ENCODE measurements at places on chromosomes 5 and 9. TPM values are rescaled to one million over a fixed set of nuclear protein-coding genes. Genes with fewer than 3 reads are reported as not detected.

CDH18 gene
- total RNA-seq, result not detected

NR4A3 gene
- 7.2 TPM for total RNA-seq

ALDOB gene
- not detected for total RNA-seq

PLK2 gene
- total RNA-seq, result 105 TPM

HMCN2 gene
- not detected for total RNA-seq

CAMK2A gene
- 0.33 TPM for total RNA-seq

REEP2 gene
- total RNA-seq, result 11.3 TPM

CNTNAP3B gene
- 1.7 TPM for total RNA-seq

TLE1 gene
- 71.6 TPM for total RNA-seq

GNA14 gene
- total RNA-seq, result under 0.01 TPM

PLAC8L1 gene
- 0.73 TPM for total RNA-seq

DNAJA1 gene
- 127 TPM for total RNA-seq

ORM2 gene
- not detected for total RNA-seq

SPAG8 gene
- total RNA-seq, result 0.36 TPM

ANKRD20A1 gene
- total RNA-seq, result not detected

TRIM14 gene
- total RNA-seq, result 72.3 TPM

All from melanocyte of skin (primary cell).